HepG2 (cell line): ENCODE measurements at places on chromosomes 3 and 15. TPM values are rescaled to one million over a fixed set of nuclear protein-coding genes. Genes with fewer than 3 reads are reported as not detected.

Gene GOLGA6L9
- total RNA-seq, result 1.3 and 2.2 TPM in 2 replicates

Gene ZDHHC23
- 7.8 and 8.8 TPM in 2 replicates for total RNA-seq

Gene SLC51B
- total RNA-seq, result 14.4 and 17.1 TPM in 2 replicates

Gene GOLGA8R
- total RNA-seq, result 0.09 TPM in 1 of 2 replicates, not detected in the other

Gene ALS2CL
- total RNA-seq, result not detected in 2 replicates
